Stimulated activated CD8-positive, alpha-beta memory T cell treated with anti-CD3 and anti-CD28 coated beads, Interleukin-4, amount 100 ng/mL, for 1 hour (primary cell): ENCODE measurements at places on chromosomes 7 and 10.
A peak's percentile ranks its signal among the peaks of the same experiment; 100 is the strongest.

DNA sequence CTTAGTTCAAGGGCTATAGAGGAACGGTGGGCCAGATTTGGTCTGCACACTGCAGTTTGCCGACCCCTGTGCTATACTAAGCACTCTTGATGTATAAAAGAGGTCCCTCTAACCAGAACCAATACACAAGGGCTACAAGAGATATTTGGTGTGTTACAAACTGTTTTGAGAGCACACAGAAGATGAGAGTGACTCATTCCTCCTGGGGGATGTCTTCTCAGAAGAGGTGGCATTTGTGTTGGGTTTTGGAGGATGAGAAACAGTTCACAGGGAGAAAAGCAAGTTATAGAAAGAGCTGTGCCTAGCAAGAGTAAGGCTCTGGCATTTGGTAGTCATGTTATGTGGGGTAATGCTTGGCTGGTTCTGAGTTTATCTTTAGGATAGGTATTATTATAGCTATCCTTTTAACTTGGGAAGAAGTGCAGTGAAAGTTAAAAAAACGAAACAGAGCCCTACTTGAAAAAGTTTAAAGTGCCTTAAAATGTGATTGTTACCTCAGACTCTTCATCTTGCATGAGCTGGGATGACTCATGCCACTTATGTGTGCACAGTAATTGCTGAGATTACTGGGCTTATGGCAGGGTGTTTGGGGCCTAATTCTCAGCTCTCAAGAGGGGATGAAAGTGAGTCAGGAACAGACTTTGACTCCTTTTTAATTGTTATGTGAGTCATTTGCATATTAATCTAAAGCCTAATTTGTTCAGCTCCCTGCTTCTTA, 160.4 kb downstream of the KIF20B start:
- no peak for DNase-seq

DNA sequence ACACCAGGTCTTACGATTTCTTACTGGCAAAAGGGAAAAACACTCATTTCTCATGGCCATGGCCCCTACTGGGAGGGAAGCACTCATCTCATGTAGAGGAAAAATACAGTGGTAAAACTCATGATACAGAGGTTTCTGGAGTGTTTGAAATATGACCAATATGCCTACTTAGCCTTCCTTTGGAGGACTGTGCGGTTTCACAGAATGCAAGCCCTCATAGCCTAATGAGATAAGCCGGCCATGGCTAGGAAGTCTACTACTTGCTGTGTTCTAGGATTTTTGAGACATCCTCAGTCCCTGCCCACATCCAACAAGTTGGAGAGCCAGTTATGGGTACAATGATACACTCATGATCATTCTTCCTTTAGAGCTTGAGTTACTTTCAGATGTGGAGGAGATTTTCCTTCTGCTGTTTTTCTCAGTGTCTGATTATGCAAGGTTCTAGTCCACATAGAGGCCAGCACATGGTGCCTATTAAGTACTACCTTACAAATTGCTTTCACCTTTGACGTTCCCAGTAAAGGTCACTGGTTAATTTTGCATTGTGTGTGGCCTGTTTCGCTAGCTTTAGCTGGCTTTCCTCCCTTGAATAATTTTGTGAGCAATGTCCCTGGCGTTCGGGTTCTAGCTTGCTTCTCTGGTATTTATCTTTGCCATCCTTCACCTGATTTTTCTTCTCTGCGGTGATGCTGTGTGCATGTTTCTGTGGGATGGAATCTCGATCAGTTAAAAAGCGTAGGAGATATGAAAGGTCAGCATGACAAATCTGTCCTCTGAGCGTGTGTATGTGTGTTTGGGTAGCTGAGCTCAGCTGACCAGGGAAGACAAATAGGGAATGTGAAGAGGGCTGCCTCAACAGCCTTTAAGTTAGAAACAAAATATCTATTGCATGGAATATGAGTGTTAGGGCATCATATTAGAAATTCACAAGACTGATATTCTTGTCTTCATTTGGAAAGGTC, 295.4 kb downstream of the LRMDA start:
- DNase-seq = no peak

- no peak for DNase-seq
Measured at GRCh38 chr7:21580073-21580521, 37.3 kb downstream of the DNAH11 start.

DNA sequence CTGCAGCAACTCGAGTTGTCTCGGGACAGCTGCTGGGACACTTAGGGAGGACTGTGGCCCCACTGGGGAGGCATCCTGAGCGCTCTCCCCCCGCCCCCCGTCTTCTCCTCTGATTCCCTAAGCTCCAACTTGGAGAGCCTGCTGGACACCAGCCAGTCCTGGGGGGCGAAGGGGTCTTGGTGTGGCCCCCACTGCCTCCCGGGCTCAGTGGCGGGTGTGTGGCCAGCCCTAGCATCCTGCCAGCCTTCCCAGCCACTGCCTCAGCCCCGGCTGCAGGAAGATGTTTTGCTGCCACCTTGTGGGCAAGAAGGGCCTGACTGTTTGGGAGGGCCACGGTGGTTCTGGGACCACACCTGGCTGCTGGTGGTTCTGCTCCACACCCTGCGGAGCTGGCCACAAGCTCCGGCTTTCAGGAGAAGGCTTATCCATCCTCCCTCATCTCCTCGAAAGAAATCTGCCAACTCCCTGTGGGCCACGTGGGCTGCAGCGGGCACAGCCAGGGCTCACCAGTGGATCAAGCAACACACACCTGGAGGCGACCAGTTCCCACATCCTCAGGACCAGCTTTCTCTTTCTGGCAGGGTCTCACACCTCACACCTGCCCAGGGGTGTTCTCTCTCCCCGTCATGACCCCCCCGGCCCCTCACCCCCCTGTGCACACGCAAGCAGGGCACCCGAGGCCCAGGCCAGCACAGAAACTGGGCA, 24.8 kb downstream of the AGAP3 start:
- peak; percentile 28 for DNase-seq

- DNase-seq = no peak
Measured at GRCh38 chr10:124248056-124249045, 155.0 kb upstream of the CHST15 start.

DNA sequence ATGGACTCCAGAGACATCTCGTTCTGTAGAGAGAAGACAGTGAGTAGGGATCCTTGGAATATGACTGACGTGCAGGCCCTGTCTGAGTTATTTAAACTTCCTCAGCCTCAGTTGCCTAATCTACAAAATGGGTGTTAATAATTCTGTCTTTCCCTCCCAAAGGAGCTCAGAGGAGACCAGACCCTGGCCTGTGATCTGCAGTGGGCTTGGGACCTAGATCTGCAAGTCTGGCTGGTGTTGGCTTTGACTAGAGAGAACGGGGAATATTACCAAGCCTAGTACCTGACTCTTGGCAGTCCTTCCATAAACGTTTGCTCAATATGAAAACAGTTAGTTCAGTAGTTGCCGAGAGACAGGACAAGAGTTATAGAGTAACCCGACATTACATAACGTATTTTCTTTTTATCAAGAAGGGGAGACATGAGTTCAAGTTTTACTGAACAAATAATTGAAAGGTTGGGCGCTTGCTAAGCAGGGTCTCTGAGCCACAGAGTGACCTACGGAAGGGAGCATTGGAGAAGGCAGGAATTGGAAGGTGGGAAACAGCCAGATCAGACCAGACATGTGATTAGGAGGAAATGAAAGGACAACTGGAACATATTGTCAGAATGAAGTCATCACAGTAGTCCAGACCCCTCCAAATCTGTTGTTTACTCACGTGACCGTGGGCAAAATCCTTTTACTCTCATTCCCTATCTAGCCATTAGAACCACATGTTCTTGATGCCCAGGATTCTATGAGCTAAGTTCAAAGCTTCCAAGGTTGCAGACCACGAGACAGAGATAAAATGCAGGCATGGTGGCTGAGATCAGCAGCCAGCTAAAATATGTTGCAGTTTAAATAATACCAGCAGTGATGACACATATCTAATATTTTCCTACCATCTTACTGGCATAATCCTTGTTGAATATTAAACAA, 10.9 kb upstream of the CYP3A4 start:
- DNase-seq = no peak

DNA sequence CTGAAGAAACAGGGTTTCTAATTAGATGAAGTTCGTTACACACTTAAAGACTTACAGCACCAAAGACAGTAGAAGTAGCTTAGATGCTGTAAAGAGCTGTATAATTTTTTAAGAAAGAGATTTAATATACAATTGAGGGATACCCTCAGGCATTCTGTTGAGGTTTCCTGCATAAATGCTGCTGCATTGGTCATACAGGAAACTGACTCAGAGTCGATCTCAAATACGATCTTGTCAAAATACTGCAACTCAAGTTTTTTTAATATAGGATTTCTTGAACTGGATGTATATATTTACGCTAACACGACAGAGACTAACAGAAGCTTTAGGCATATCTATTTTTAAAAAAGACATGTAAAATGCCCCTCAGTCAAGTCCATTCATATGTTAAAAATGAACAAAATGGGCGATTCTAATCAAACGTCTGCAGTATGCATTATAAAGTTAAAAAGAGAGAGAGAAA, 2.4 kb upstream of the ARID5B start:
- DNase-seq = no peak

- DNase-seq = no peak
Measured at GRCh38 chr10:118522791-118523498, 72.5 kb downstream of the PRLHR start.

GRCh38 chr7:109945820-109946518, 1145.0 kb upstream of the LRRN3 start:
- no peak for DNase-seq

GRCh38 chr7:149197675-149198074, 2.3 kb downstream of the ZNF282 start:
- DNase-seq = no peak

- DNase-seq = no peak
Measured at GRCh38 chr7:83305027-83305426, 142.3 kb upstream of the PCLO start.

- no peak for DNase-seq
Measured at GRCh38 chr10:48613016-48613415, 8.1 kb upstream of the ARHGAP22 start.

- DNase-seq = no peak
Measured at GRCh38 chr7:83677180-83677866, 28.4 kb upstream of the SEMA3E start.

GRCh38 chr7:68964060-68964459, 634.2 kb upstream of the AUTS2 start:
- DNase-seq = no peak

DNA sequence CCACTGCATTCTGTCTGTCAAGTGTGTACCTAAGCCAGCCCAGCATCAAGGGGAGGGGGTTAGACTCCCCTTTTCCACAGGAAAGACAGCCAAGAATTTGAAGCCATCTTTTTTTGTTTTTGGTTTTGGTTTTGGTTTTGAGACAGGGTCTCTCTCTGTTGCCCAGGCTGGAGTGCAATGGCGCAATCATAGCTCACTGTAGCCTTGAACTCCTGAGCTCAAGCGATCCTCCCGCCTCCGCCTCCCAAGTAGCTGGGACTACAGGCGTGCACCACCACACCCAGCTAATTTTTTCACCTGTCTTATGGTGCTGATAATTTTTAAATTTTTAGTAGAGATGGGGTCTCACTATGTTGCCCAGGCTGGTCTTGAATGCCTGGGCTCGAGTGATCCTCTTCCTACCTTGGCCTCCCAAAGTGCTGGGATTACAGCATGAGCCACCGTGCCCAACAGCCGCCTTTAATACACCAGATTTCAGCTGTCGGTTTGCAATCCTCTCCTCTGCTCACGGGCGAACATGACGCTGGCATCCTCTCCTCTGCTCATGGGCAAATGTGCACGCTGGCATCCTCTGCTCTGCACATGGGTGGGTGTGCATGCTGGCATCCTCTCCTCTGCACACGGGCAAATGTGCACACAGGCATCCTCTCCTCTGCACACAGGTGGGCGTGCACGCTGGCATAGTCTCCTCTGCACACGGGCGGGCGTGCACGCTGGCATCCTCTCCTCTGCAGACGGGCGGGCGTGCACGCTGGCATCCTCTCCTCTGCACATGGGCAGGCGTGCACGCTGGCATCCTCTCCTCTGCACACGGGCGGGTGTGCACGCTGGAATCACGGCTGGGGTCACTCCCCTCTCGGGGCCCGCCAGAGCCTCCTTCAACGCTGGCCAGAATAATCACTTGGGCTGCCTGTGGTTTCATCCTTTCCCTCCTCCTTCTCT, 56.0 kb upstream of the PDGFA start:
- no peak for DNase-seq

DNA sequence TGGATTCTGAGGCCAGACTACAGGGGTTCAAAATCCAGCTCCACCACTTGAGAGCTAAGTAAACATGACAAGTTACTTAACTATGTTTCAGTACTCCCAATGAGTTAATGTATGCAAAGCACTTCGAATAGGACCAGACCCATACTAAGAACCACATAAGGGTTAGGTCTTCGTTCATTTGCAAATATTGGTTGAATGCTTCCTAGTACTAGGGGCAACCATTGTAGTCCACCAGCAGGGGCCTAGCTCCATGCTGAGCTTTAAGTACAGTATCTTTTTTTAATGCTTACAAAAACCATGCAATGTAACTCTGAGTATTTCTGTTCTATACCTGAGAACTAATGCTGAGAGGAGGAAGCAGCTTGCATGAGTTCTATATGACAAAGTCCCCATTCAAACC, 80.4 kb upstream of the PDE1C start:
- DNase-seq = no peak

GRCh38 chr7:148547951-148548350, 42.6 kb upstream of the C7orf33 start:
- no peak for DNase-seq
